ENCODE measurements at places on chromosomes 1 and 21.
A peak's percentile ranks its signal among the peaks of the same experiment; 100 is the strongest.

- no peak for DNase-seq
Measured at GRCh38 chr1:5478961-5479360, 513.3 kb downstream of the NPHP4 start.

DNA sequence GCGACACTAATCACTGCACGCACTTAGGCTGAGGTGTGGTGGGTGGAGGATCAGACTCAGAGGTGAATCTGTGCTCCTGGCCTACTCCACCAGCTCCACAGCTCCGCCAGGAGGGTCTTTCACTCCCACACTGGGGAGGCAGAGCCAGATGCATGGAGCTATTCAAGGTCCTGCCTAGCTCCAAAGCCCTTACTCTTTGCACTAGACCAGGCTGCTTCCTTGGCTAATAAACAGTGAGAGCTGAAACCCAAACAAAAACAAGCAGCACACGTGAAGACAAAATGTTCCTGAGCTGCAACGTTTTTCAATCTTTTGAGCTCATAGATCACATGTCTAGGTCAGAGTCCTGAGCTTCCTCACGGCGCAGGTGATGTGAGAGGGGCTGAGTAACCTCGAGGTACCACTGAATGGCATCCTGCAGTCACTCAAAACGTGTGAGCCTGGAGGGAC, 19.2 kb downstream of the CAPZB start:
- no peak for DNase-seq

DNA sequence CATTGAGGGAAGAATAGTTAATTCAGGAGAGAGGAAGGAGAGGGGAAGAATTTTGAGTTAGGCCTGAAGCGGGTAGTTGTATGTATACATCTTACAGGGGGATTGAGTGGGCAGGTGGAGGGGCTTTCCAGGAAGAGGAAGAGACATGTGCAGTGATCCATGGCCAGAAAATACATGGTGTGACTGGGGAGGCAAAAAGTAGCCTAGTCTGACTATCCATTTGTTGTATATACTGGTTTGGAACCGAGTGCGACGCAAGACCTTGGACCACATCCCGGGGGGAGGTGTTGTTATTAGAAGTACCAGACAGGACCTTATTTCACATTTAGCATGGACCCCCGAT, 158.3 kb downstream of the SDCCAG8 start:
- DNase-seq, result no peak

GRCh38 chr1:39110325-39110851, 84.2 kb downstream of the NDUFS5 start:
- no peak for DNase-seq

GRCh38 chr1:228284148-228284495, 76.3 kb downstream of the OBSCN start:
- DNase-seq, result no peak

- DNase-seq, result no peak
Measured at GRCh38 chr1:64769482-64769881, 24.6 kb downstream of the RAVER2 start.

DNA sequence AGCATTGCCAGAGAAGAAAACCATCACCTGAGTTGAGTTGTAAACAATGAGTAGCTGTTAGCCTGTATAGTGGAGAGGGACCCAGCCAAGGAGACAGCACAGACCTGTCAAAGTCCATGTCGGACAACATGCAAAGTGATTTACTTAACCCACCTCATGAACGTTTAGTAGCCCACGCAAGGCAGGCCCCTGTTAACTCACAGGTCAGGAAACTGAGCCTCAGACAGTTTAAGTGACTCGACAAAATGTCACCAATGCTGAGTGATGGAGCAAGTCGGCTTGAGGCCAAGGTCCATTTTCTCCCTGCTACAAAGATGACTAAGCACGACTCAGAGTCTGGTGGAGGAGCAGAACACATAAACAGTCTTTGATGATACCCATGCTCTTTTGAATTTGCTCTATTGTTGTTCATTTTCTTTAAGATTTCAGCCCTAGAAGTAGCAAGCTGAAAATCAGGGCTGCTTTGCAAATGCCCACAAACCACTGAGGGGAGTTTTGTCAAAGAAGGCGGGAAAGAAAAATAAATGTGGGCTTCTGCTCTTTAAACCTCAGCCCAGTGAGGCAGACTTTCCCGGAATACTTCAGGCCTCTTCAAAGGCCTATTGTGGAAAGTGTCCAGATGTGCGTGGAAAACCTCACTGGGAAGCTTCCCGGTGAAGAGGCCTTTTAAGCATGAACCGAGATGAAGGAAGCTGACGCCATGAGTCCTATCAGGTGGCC, 83.8 kb upstream of the HOOK1 start:
- peak; percentile 2 for DNase-seq

- DNase-seq, result no peak
Measured at GRCh38 chr1:107739651-107740050, 225.3 kb downstream of the VAV3 start.

DNA sequence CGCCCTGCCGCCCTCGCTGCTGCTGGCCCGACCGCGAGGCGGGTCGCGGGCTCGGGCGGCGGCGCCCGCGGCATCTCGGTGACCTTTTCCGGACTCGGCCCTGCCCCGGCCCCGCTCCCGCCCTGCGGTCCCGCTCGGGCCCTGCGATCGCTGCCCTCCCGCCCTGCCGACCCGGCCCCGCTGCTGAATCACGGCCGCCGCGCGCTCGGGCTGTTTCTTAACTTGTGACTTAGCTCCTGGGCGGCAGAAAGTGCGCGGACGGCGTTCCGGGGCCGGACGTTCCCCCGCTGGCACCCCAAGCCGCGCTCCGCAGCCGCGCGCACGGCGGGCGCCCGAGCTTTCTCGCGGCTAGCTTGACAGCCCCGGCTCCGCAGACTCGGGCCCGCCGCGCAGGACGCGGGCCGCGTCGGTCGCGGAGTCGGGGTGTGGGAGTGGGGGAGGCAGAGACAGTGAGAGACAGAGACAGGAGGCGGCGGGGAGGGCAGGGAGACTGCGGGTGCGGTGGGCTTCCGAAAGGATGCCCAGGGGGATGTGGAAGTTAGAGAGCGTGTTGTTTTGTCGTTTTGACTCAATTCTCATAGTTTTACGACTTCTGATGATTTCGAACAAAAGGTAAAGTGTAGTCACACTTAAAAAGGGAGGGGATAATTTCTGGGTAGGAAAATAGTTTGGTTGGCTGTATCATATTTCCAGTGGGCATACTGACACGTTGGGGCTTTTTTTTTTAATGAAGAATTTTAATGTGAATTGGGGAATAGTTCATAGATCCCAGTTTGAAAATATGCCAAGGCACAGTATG, 49.8 kb downstream of the PRDM2 start:
- peak; percentile 62 for DNase-seq

DNA sequence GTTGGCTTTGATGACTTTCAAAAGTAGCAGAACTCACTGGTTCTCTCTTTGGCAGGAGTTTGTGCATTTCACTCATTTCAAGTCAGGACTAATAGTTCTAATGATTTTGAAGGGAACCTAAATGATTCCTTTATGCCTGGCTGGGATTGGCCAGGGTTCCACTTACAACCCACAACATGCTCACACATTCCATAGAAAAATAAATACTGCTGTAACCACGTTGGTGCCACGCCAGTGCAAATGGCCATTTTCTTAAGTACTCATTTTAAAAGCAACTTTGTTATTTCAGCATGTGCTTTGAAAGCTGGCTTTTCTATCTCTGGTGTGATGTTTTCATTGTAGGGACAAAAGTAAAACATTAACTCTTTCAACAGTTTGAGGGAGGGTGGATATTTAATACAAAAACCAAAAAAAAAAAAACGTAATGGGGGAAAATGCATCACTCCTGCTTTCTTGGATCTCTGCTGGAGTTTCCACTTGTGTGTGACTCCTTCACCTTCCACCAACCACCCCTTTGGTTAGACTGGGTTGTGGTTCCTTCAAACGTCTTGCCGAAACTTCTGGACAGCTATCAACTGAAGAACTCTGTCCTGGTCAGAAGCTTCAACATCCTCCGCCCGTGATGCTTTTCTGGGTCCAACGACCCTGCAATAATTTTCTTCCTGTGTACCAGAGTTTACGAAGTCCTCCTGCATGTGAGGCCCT, 300.4 kb upstream of the RUNX1 start:
- no peak for DNase-seq

- no peak for DNase-seq
Measured at GRCh38 chr1:158037866-158038359, 44.5 kb downstream of the KIRREL1 start.

DNA sequence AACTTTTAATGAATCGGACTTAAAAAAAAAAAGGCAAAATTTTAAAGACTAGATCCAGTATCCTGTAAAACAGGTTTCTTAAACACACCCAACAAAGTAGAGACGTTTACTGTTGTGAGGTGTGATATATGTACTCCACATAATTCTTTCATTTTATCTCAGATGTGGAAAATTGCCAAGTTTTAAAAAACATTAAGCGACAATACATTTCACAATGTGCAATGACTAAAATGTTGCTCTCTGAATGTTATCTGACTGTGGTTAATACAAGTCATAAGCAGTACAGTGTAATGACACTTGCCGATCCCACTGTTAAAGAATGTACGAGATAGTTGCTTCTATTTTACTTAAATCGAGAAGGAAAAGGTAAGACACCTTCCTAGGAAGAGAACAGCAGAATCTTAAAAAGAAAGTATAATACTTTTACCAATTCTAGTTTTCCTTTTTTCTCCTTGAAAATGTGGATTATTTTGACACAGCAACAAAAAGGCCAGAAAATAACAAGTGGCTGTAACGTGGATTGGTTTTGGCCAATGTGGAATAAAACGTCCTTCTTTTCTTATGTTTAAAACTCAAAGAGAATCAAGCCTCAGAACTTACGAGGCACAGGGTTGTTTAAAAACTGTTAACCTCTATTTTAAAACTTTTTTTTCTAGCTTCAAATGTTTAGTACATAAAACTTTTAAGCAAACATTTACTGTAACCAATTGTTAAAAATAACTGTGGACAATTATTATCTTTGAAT, 51.4 kb downstream of the TP53BP2 start:
- no peak for DNase-seq

GRCh38 chr21:41576013-41576615, 68.2 kb upstream of the TMPRSS2 start:
- no peak for DNase-seq

- no peak for DNase-seq
Measured at GRCh38 chr1:240304466-240304865, 212.8 kb downstream of the FMN2 start.

GRCh38 chr1:186843226-186843625, 14.5 kb downstream of the PLA2G4A start:
- no peak for DNase-seq

- no peak for DNase-seq
Measured at GRCh38 chr1:101102426-101103156, 77.0 kb upstream of the DPH5 start.

DNA sequence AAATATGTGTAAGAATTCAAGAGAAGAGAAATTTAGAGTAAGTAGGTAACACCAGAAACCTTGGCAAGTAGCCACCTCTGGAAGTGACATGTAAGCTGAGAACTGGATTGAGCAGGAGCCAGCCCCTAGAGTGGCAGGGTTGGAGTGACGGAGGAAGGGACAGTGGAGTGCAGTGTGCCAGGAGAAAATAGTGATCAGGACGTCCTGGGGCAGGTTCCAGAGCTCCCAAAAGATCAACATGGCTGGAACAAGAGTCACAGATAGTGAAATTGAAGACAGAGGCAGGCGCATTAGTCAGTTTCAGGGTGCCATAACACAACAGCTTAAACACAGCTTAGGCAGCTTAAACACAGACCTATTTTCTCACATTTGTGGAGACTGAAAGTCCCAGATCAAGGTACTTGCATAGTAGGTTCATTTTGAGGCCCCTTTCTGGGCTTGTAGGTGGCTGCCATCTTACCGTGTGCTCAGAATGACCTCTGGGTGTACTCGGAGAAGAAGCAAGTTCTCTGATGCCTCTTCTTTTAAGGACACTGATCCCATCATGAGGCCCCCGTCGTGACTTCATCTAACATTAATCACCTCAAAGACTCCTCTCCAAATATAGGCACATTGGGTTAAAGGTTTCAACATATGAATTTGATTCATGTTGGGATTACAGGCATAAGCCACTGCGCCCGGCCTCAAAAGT, 37.2 kb downstream of the GNPAT start:
- no peak for DNase-seq

GRCh38 chr1:218348628-218349071, 3.5 kb downstream of the TGFB2 start:
- DNase-seq, result no peak

DNA sequence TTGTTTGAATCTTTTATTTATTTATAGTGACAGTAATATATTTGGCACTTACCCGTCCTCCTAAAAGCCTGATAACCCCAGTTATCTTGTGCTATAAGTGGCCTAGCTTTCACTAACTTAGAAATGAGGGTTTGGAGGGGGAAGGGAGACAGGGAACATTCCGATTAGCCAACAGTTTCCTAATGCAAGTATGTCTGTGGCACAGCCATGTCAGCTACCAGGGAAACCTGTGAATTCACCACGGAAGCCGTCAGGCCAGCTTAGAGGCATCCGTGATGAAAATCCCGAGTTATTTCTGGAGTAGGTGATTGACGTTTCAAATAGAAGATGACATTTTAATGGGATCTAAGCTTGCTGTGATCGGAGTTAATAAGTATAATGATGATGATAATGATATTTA, 39.4 kb upstream of the BCL10 start:
- no peak for DNase-seq

DNA sequence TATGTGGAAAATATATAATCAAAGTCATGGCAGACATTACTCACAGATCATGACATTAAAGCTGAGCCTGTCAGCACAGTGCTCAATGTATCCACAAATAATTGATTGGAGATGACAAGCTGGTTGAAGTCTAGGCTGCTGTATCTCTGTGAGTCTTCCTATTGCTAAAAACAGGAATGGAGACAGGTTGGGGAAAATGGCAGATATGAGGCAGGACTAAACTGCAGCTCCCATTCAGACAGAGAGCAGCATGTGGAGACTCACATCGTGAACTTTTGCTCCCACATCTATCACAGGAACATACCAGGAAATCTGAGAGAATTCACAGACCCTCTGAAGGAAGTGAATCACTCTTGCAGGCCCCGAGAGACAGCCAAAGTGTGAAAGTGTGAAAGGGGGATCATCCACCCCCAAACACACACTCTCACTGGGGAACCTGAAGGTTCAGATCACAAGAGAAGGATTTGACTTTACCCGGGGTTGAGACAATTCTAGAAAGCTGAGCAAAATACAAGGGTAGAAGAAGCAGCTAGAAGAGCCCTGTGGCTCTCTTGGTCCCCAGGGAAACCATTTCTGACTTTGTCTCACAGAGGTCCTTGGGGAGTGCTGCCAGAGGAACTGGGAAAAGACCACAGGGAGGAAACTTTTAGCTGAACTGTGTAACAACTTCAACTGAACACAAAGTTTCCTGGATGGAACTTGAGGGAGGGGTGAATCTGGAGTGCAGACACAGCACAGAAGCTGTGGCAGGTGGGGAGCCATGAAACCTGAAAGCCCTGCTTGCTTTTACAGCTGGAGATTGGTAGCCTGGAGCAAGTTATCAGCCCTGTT, 173.4 kb downstream of the S1PR1 start:
- DNase-seq, result no peak

DNA sequence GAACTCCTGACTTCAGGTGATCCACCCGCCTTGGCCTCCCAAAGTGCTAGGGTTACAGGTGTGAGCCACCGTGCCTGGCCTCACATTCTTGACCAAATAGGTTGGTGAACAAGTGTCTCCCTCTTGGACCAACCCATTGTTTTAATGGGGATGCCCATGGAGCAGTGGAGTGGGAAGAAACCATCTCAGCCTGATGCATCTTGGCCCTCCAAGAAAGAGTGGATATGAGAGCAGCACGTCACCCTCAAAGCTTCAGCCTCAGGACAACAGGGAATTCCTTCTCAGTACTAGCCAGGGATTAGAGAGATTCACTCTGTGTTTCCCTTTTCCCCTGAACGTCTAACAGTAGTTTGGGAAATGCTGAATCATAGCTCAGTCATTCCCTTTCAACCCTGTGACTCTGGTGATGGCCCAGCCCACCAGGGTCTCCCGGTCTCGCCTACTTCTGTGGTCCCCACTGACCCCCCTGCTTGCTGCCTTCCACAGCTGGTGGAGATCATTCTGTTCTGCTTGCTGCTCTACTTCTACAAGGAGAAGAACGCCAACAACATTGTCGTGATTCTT, 37.4 kb downstream of the NIPAL3 start:
- DNase-seq, result no peak

All from stimulated activated CD4-positive, alpha-beta T cell treated with anti-CD3 and anti-CD28 coated beads, Interleukin-2, amount 100 ng/mL, for 24 hours (primary cell).